ENCODE measurements at places on chromosomes 3 and 15.

- DNase-seq: no peak
Observed at GRCh38 chr3:146148468-146148931, 12.5 kb downstream of the PLOD2 start.

GRCh38 chr3:122679882-122680474 lies 661 bp upstream of the PARP14 start:
- no peak for DNase-seq

- no peak for DNase-seq
Observed at GRCh38 chr3:33047842-33048834, 48.8 kb downstream of the GLB1 start.

GRCh38 chr3:35241236-35241635 lies 398.1 kb upstream of the ARPP21 start:
- no peak for DNase-seq

GRCh38 chr3:178385280-178385952 lies 150.8 kb upstream of the KCNMB2 start:
- peak; percentile 49 for DNase-seq

- DNase-seq: no peak
Observed at GRCh38 chr3:9765865-9766264, 3.9 kb downstream of the CAMK1 start.

- no peak for DNase-seq
Observed at GRCh38 chr3:76826861-76827260, 213.0 kb upstream of the ROBO2 start.

- DNase-seq: peak; percentile 26
Observed at GRCh38 chr3:53493963-53494791, at the start of gene CACNA1D. CACNA1D (plus strand) TSS chr3:53494611; CDS start chr3:53495167, 556 bp downstream.

GRCh38 chr3:66312039-66312438 lies 91.2 kb downstream of the SLC25A26 start:
- DNase-seq: no peak

DNA sequence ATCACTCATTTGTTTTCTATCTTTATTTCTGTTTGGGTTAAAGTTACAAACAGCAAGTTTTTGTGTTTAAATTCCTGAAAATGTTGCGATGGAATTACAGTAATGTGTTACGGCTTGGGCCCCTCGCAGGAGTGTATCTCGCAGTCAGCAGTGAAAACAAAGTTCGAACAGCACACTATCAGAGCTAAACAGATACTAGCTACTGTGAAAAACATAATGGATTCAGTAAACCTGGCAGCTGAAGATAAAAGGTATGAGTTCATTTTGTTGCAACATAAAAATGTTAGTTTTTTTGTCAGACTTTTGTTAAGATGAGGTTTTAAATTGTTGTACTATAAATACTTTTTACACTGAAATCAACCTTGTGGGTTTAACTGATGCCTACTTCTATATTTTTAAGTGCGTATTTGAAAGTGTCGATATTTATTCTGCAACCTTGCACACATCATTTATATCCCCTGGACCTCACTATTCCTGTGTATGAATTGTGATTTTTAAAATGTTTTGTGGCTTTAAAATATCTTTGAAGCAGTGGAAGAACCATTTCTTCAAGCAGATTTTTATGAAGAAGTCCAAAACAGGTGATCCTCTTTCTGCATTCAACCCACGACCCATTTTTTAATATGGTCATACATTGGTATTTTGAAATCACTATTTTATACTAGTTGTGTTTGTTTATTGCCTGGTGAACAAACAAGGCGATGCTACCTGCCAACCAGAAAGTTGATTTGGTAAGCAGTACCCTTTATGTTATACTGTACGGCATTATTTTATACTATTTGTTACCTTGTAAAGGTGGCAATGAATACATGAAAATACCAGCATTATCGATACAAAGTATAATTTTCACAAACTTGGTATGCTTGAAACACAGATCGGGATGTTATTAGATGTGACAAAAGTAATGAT lies 27.8 kb downstream of the MFN1 start:
- no peak for DNase-seq

DNA sequence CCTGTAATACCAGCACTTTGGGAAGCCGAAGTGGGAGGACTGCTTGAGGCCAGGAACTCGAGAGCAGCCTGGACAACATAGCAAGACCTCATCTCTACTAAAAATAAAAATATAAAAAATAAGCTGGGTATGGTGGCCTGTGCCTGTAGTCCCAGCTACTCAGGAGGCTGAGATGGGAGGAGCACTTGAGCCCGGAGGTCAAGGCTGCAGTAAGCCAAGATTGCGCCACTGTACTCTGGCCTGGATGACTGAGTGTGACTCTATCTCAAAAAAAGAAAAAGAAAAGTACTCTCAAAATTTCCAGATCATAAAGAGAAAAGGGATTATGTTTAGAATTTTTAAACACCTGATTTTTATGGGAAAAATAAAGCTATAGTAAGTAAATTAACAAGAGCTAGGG lies 24.1 kb downstream of the SLC51A start:
- DNase-seq: no peak

DNA sequence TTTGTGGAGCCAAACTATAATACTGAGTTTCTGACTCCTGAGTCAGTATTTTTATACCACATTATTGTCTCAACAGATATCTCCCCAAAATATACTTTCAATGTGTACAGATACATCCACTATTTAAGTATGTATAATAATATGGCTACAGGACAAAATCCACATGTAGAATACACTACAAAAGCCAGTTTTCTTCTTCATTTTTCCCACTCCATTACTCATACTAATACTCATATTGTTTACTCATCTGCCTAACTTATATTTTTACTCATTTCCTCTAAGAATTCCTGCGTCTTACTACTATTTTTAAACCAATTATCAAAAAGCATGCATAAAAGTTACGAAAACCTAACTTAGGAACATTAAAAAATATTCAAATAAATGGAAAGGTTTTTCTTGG lies 440.8 kb downstream of the ZNF385D start:
- no peak for DNase-seq

DNA sequence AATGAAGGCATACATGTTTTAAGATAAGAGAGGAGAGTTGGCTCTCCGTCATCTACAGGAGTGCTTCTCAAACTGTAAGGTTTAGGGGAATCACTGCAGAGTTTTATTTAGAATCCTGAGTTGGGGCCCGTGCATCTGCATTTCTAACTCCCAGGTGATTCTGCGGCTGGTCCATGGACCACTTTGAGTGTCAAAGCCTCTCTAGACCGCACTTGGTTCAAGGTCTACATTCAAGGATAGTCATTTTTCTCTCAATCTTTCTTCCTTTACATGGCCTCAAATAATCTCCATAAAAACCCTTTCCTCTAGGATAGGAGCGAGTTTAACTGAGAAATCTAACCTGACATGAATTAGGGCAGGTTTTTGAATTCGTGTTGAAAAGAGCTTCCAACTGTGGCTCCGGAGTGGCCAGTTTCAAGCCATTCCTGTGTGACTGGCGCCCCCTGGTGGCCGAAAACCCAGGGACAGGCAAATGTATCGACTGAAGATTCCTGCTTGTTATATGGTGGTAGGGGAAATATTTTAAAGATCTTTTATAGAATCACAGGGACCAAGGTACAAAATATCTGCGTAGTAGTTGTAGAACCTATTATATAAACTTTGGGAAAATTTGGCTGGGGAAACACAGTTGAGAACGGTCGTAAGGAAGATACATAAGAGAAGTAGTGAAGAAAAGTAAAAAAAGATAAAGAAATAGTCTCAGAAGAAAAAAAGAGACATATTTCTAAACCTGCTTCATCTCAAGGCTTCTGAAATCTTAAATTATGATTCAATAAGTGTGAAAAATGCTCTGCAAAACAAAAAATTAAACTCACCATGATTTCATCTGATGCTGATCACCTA lies 11.9 kb downstream of the GABRR3 start:
- peak; percentile 76 for DNase-seq

- DNase-seq: no peak
Observed at GRCh38 chr3:64599651-64600050, 88.1 kb downstream of the ADAMTS9 start.

DNA sequence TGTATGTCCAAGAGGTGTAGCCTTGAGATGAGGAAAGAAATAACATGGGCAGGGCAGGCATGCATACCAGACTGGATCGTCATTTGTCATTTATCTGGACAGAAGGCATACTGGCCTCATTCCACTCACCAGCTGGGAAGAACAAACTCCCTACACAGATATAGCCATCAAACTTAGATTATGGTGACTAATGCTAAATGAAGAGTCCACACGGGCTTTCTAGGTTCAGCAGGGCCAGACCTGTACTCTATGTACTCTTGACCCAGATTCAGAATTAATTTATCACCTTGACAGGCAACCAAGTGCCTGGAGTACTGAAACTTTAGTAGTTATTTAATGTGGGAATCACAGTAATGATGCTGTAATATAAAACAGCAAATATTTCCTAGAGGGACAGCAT lies 164.3 kb upstream of the IL12A start:
- DNase-seq: no peak

GRCh38 chr3:194596906-194597305 lies 36.3 kb downstream of the TMEM44 start:
- DNase-seq: peak; percentile 62

GRCh38 chr3:17645074-17645698 lies 97.2 kb downstream of the TBC1D5 start:
- peak; percentile 68 for DNase-seq

- no peak for DNase-seq
Observed at GRCh38 chr15:48710952-48711495, 65.5 kb upstream of the FBN1 start.

DNA sequence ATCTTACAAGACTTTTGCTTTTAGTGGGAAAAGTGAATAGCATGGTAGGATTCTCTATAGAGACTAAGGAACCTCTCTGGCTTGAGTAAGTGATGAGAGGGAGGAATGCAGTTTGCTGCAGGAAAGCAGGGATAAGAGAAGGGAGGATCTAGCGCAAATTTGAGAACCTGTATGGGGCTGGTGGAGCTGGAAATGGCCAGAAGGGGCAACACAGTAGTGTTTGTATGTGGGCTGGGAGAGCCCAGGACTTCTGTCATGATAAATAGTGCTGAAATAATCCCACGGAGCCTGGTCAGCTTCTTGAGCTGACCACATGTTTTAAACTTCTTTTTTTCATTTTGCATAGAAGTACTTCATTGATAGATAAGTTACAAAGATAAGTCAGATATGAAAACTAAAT lies 11.2 kb upstream of the SHC4 start:
- DNase-seq: peak; percentile 16

DNA sequence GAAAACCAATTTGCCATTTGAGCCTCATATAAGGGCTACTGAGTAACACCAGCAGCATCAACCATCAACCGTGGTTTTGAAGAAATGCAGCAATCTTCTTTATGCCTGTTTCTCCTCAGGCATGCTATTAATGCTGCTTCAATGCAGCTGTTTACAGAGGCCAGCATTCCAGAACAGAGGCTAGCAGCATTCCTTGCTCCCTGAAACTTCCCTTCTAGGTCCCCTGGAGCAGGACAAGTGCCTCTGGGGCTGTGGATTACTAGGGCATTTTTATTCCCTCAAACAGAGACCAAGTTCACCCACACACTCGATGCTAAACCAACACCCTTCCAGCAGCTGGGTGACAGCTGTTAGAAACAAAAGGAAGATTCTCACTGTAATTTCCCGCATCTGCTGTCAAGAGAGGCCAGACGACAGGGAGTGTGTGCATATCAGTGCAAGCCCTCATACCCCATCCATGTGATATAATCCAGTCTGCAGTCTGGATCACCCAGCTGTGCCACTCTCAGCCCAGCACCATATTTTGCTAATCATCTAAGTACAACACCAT lies 57.5 kb downstream of the HOMER2 start:
- DNase-seq: peak; percentile 7

DNA sequence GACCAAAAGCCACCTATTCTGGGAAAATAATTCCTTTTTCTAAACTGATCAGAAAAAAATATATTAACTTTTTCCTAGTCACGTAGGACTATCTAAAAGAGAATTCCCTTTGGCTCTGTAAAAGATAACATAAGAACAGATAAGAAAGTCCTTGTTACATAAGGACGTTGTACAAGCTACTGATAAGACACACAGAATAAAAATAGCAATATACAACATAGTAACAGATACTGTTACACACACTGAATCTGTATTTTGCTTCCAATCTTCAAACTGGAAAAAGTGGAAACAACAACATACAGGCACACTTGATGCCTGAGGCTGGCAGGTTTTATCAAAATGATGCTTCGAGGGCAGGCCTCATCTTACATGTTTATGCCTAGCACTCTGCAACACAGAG lies 59.8 kb downstream of the SNX4 start:
- no peak for DNase-seq

GRCh38 chr3:107212618-107213017 lies 164.6 kb upstream of the CCDC54 start:
- DNase-seq: no peak

GRCh38 chr3:9778143-9779074 lies 8.7 kb upstream of the CAMK1 start:
- peak; percentile 77 for DNase-seq

- no peak for DNase-seq
Observed at GRCh38 chr15:61200626-61201025, 28.5 kb downstream of the RORA start.

DNA sequence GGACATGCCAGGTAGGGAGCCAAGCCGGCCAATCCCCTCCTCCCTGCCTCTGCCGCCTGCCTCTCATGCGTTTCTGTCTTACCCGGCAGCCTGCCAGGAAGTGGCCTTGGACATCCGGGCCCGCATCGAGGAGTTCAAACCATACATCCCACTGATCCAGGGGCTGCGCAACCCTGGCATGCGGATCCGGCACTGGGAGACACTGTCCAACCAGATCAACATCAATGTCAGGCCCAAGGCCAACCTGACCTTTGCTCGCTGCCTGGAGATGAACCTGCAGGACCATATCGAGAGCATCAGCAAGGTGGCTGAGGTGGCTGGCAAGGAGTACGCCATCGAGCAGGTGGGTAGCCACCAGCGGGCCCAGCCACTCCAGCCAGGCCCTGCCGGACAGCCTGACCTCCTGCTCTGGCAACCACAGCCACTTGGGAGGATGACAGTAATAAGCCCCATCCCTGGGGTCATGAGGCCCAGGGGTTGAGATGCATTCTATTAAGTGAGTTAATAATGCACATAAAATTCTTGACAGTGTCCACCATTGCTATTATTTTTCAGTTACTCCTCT lies 37.3 kb downstream of the DNAH1 start:
- no peak for DNase-seq

DNA sequence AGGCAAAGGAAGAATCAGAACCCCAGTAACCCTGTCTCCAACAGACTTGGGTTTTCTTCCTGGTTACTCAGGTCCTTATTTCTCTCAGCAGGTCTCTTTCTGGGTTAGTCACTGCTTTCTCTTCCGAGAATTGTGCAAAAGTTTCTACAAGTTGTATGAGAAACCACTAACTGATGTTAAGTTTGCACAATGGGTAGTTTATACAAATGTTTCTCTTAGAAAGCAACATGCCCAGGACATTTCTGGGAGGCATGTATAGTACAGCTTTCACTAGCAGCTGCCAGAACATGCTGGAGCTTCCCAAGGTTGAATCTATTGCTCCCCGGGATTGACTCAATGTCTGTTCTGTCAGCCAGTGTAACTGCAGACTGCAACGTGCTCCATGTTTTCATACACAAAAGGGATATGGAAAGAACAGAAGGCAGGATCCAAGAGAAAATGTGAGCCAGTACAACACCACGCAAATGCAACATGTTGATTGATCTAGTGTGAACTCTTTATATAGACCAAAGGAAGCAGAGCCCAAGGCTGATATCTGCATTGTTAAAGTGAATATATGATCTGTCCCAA lies 887.8 kb downstream of the MCTP2 start:
- DNase-seq: no peak

Measured in putamen (tissue), 1 donor.